GM04504 (cell line): ENCODE measurements at places on chromosomes 12 and 14.

GRCh38 chr12:82225871-82226270, 132.3 kb downstream of the CCDC59 start:
- no peak for DNase-seq

- DNase-seq, result no peak
Measured at GRCh38 chr14:94675036-94675435, 62.8 kb downstream of the SERPINA3 start.

DNA sequence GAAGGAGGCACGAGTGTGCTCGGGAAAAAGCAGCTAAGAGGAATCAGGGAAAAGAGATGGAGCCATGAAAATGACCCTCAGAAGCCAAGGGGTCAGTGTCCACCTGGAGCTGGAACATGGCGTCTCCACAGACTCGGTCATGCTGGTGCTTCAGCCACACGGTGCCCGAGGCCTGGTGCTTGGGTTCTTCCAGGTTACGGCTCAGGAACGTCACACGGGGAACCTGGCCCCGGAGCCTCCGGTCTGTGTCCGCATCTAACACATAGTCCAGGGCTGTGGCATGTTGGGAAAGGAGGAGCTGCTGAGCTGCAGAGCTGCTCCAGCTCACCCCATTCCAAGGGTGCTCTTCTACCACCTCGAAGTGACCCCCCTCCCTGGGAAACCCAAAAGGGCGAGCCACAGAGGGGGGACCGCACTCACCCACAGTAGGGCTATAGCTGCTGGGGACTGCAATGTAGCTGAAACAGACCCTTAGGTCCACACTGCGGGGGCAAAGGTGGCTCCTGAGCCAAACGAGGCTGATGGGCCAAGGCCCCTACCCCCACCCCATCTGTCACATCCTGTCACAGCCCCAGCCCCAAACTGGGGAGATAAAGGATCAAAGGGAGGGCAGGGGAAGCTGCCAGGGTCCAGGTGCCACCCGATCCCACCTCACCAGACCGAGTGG, 10.8 kb downstream of the ITGA7 start:
- no peak for DNase-seq

GRCh38 chr12:68581926-68582325, 28.8 kb upstream of the RAP1B start:
- DNase-seq, result no peak

- no peak for DNase-seq
Measured at GRCh38 chr12:50598321-50598862, 93.6 kb downstream of the DIP2B start.

- DNase-seq, result no peak
Measured at GRCh38 chr12:124385219-124385969, 90.5 kb downstream of the RFLNA start.

DNA sequence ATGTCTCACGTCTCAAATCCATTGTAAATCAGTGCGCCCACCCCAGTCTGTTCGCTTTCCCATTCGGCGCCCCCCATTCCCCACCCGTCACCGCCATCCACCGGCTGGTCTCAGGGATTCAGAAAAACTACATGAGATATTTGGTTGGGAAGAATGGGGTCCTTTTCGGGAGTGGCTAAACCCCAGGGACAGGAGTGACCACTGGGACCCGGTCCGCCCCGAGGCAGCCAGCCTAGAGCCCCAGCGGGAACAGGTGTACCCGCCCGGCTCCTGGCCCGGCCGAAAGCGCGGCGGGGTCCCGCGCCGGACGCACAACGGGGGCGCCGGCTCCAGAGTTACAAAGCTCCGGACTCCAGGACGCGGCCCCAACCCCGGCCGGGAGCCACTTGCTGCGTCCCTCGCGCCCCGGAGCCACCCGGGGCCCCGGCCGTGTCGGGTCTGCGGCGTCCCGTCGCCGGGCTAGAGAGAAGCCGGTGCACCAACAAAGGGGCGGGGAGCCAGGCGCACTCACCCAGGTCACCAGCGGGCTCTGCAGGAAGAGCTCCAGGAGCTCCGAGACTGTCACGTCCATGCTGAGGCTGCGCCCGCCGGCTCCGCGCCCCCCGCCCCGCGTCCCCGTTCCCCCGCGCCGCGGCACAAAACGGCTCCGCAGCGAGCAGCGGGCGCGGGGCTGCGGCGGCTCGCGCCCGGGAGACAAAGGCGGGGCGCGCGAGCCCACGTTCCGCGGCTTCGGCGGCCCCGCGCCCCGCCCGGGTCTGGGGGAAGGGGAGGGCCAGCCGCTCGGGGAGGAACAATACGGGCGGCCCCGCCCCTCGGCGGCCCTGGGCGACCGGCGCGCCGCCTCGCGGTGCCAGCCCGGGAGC, at the start of gene CCDC88C:
Gene CCDC88C (minus strand): TSS at position 701 of the 863 bp plus-strand sequence. CDS start 130 bp downstream, at position 571.
- DNase-seq, result no peak

- DNase-seq, result no peak
Measured at GRCh38 chr12:57126561-57126960, 1.7 kb upstream of the LRP1 start.
